H7 (cell line): ENCODE measurements at places on chromosomes 7 and 10.

DNA sequence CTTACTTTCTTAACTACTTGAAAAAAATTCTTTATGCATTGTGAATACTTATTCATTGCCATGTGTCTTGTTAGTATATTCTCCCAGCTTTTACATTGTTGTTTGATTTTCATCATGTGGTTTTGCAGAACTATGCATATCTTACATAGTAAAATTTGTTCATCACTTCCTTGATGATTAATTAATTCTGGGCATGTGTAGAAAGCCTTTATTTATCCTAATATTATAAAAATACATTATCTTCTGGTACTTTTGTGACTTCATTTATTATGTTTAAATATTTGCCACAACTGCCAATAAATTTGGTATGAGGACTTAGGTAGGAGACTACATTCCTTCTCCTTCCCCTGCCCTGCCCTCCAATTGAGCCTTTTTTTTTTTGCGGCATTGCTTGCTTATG, 166.0 kb upstream of the ZNF32 start:
- no peak for DNase-seq

GRCh38 chr7:93040355-93040754, 77.4 kb downstream of the SAMD9 start:
- peak; percentile 42 for DNase-seq

GRCh38 chr10:101545898-101546297, 42.2 kb downstream of the POLL start:
- DNase-seq, result no peak

- peak; percentile 64 for DNase-seq
These were observed 1.7 kb upstream of the CTNNA3 start for GRCh38 chr10:67697724-67698131.

DNA sequence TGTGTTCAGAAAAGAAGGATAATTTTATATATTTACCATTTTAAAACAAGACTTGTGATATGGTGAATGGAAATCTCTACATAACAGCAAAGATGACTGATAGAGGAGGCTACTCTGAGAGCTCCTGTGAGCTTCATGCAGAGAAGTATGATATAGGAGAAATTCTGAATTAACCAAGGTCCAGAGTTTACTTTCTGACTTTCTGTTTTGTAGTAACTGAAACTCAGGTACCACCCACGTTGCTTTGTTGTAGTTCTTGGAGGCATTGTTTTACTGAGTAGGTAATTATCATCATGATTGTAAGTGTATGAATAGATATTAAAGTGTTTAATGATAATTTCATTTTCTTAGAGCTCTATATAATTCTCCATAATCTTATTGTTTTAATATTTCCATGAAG, 18.0 kb upstream of the SFR1 start:
- no peak for DNase-seq

DNA sequence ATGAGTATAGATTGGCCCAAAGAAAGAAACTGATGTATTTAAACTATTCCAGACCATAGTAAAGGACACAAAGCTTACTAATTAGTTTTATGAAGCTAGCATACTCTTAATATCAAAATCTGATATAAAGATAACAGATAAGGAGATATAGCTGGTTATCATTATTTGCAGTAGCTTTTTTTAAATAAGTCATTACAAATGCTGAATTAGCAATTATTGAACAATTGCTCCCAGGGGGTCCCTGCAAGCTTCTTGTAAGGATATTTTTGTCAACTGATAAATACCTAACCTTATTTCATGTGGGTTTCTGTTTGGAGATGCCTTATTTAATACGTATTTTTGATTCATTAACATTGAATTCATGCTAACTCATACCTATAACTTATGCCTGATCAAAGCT, 99.0 kb downstream of the RAB18 start:
- no peak for DNase-seq

GRCh38 chr7:138669364-138669763, 31.8 kb downstream of the SVOPL start:
- DNase-seq, result no peak

- no peak for DNase-seq
These were observed 38.2 kb upstream of the ANK3 start for GRCh38 chr10:60427709-60428386.

DNA sequence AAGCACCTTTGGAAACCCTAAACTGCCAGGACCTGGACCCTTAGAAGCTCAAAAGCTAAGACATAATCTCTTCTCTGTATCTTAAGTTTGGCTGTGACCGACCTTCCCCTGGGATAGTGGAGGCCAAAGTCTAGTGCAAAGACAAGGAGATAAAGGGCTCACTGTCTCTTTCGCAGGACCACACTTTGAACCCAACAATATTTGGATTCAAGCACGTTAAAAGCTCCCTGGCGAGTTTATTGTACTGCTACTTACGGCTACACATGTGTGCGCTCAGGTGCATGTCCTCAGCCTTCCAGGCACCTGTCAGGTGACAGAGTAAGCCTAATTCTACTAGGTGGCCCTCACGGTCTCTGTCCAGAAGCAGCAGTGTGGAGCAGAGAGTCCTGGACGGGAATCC, 55.9 kb downstream of the PNLIPRP2 start:
- no peak for DNase-seq

- no peak for DNase-seq
These were observed 14.7 kb upstream of the LRRN3 start for GRCh38 chr7:111076205-111076604.

- no peak for DNase-seq
These were observed 31.6 kb upstream of the ETV1 start for GRCh38 chr7:14021069-14021468.

- no peak for DNase-seq
These were observed 173.5 kb upstream of the RNF32 start for GRCh38 chr7:156466955-156467625.

GRCh38 chr10:55750458-55750857, 610.6 kb downstream of the ZWINT start:
- DNase-seq, result no peak

DNA sequence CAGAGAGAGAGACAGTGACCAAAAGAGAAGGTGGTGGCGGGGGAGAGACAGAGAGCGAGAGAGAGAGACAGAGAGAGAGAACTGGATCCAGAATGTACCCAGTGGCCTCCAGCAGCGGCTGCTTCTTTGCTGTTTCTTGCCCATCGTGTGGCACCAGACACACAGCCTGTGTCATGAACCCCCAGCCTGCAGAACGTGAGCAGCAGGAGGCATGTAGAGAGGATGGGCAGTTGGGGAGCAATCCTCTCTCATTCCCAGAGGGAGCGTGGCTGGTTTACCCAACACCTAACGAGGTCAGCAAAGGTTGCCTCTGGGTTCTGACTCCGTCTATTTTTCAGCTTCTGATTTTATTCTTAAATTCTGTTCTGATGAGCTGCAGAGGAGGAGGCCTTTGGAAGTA, 168.1 kb downstream of the ADARB2 start:
- DNase-seq, result no peak

DNA sequence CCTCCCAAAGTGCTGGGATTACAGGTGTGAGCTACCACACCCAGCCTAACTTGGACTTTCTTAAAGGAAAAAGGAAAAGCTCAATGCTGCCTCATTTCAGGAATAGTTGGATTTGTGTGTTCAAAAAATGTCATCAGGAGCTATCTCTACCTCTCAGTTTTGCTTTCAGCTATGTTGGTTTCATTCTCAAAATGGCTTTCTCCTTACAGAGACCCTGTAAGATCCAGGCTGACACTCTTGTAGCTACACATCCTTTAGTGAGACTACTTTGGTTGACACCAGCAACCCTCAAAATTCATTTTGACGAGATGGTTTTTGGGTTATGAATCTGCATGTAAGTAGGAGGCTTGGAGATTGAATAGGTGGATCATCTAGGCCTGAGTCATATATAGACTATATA, 269.7 kb upstream of the SORCS1 start:
- no peak for DNase-seq
